ENCODE measurements at places on chromosomes 1 and 21.

DNA sequence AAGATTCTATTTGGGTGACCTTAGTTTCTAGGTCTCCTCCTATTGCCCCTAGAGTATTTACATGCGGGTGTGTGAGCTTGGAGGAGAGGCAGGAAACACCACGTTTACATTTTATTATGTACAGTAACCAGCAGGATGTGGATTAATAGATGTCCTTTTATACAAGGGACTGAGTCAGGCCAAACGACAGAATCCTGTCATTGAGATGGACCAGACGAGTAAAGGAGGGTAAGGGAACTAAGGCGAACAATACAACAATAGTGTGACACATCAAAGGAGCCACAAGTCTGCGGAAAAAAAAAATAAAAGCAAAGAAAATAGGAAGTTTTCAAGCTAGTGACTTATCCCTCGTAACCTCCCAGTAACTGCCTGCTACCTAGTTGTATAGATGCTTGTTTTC lies 151.1 kb downstream of the GABPA start:
- peak; percentile 50 for DNase-seq

DNA sequence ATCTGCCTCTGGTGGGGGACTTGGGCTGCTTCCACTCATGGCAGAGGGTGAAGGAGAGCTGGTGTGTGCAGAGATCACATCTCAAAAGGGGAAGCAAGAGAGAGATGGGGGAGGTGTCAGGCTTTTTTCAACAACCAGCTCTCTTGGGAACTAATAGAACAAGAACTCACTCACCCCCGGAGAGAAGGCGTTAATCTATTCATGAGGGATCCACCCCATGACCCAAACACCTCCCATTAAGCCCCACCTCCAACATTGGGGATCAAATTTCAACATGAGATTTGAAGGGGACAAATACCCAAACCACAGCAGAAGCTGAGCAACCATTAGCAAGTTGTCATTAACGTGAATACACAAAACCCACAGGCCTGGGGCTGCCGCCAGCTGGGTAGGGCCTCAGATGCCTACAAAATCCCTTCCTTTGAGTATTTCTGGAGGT lies 12.0 kb upstream of the VWA5B1 start:
- no peak for DNase-seq

DNA sequence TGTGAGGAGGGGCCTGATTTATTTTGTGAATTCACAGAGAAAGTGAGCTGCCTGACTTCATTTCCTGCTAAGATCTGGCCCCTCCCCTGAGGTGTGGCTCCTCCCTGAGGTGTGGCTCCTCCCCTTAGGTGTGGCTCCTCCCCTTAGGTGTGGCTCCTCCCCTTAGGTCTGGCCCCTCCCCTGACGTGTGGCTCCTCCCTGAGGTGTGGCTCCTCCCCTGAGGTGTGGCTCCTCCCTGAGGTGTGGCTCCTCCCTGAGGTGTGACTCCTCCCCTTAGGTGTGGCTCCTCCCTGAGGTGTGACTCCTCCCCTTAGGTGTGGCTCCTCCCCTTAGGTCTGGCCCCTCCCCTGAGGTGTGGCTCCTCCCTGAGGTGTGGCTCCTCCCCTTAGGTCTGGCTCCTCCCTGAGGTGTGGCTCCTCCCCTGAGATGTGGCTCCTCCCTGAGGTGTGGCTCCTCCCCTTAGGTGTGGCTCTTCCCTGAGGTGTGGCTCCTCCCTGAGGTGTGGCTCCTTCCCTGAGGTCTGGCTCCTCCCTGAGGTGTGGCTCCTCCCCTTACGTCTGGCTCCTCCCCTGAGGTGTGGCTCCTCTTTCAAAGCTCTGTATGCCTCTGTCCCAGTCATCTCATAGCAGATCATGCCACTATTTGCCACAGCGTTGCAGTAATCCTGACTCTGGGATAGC lies 26.9 kb upstream of the LRRC3 start:
- DNase-seq: no peak

DNA sequence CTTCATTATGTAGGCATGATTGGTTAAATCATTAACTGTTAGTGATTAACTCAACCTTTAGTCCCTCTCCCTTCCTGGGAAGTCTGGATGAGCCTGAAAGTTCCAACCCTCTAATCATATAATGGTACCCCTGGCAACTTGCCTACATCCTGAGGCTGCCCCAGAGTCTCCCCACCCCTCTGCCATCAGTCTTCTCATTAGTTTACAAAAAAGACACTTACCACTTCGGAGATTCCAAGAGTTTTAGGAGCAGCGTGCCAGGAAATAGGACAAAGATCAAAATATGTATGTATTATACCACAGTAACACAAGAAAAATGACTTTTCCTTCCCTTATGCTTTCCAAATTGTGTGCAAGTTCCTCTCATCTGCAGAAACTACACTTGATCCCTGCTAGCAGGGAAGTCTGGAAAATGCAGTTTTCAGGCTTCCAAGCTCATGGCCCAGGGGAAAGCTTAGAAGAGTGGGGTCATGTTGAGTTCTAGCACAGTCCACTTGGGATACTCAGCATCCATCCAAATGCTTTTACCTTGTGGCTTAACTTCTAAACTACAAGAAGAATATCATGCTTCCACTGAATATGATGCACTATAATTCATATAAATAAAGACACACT lies 64.6 kb upstream of the PPIH start:
- no peak for DNase-seq

DNA sequence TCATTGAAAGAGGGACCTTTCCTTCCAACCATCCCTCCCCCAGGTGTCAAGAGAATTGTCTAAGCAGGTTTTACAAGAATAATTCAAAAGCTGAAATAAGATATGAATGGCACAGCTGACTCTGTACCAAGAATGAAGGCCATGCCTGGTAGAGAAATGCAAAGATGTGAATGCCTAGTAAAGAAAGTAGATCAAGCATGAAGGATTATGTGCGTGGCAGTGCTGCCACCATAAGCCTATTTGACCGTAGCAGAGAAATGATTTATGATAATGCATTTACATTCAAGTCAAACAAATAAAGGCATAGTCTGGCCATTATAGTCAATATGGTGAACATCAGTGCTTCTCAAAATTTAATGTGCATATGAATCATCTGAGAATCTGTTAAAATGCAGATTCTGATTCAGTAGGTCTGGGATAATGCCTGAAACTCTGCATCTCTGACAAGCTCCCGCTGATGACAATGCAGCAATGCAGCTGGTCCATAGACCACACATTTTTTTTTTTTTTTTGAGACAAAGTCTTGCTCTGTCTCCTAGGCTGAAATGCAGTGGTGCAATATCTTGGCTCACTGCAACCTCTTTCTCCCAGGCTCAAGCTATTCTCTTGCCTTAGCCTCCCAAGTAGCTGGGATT lies 16.6 kb upstream of the CLCA4 start:
- DNase-seq: no peak

DNA sequence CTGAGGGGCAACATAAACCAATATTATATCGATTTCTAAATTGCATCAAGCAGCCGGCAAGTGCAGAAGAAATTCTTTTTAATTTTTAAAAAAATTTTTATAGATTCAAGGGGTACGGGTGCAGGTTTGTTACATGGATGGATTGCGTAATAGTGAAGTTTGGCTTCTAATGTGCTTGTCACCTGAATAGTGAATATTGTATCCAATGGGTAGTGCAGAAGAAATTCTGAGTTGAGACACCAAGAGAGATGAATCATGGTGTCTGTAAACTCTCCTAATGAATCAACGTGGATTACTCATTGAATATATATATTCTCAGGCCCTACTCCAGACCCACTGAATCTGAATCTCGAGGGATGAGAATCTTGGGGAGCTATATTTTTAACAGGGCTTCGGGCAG lies 253.7 kb upstream of the FOXD3 start:
- no peak for DNase-seq

All from SJSA1 (cell line).